DMS79 (cell line): ENCODE measurements at places on chromosomes 7 and 10.

DNA sequence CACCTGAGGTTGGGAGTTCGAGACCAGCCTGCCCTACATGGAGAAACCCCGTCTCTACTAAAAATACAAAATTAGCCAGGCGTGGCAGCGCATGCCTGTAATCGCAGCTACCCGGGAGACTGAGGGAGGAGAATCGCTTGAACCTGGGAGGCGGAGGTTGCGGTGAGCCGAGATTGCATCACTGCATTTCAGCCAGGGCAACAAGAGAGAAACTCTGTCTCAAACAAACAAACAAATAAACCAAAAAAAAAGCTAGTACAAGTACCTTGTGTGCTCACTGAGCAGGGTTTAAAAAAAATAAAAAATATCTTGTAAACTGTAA lies 11.2 kb upstream of the SPOCK2 start:
- no peak for DNase-seq

GRCh38 chr10:3500408-3500856 lies 284.6 kb downstream of the KLF6 start:
- no peak for DNase-seq

DNA sequence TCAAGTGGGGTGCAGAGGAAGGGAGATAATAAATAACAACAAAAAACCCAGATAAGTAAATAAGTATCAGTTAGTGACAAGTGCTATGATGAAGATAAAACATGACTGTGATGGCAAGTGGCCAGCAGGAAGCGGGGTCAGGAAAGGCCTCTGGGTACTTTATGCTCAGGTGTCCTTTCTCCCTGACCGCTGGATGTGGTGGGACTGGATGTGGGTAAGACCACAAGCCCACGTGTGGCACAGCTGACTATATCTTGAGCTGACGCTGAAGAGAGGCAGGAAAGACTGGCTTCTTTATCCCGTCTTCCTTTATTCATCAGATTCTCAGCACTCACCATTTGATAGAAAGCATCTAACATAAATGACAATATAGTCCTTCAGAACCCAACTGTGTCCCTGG lies 87.8 kb downstream of the CREB5 start:
- DNase-seq = no peak

DNA sequence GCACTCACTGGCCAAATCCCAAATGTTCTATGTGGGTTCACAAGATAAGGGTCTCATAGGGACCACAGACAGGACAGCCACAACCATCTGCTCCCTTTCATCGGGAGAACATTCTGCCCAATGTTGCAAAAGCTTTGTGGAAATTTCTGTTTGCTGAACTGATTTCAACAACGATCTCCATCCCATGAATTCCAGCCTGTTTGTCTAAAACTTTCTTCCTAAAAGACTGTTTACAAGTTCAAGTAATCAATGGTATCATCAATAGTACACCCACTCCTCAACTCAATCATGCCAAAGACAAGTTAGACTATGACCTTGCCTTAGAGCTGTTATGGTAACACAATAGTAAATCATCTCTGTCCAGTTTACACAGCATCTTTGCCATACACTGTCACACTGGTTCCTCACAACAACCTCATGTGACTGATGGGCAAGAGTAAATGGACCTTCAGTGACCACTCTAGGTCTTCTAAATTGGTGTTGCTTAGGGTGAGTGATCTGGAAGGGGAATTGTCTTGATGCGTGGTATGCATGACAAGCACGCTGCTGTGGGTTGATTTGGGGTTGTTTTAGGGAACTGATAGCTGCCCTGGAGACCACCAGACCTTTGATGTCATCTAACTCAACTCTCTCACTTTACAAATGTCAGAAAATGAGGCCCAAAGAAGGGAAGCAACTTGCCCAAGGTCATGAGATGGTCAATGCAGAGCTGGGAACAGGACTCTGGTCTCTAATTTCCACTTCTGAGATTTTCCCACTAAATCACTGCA lies 95.1 kb downstream of the PPP1R3C start:
- DNase-seq = no peak

DNA sequence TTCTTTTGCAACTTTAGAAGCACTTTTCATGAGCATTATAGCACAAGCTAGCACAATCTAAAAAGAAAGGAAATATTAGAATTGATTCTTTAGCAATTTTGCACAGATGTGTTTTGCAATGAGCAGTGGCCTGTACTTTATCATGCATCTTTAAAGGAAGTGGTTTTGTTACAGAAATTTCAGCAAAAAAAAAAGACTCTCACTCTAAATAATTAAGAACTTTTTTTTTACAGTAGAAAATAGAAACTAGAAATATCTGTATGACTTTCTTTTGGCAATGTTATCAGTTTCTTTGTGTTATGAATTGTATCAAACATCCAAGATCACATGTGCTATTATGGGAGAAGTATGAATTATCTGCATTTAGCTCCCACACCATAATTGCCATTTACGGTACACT lies 195.7 kb upstream of the KLF6 start:
- no peak for DNase-seq

DNA sequence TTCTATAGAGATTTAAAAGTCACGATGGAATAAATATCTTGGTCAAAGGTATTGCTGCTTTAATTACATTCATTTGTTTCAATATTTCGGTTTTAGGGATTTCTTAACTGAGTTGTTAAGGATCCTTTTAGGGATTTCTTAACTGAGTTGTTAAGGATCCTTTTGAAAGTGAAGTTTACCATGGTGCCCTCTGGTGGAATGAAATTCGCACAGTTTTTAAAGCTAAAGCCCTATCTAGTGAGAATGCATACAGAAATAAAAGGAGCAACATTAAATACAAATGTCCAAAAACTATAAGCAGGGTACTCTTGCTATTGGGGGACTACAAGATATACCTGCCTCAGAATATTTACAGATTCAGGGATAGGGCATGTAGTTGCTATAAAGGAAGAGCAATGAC lies 193.7 kb downstream of the RNLS start:
- DNase-seq = no peak

DNA sequence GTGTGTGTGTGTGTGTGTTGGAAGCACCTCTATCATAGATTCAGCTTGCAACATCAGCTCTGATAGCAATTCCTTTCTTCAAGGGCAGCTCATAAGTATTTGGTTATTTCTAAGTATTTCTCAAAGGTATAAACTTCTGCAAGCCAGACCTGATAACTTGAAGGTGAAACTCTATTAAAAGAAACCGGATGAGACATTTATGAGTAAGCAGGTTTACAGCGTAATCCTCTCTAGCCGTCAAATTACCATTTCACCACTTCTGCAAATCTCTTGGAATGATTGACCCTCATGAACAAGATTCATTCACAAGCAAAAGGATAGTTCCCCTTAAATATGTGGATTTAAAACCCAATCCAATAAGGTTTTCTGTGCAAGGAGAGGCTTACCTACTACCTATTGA lies 23.1 kb downstream of the PDE1C start:
- no peak for DNase-seq

DNA sequence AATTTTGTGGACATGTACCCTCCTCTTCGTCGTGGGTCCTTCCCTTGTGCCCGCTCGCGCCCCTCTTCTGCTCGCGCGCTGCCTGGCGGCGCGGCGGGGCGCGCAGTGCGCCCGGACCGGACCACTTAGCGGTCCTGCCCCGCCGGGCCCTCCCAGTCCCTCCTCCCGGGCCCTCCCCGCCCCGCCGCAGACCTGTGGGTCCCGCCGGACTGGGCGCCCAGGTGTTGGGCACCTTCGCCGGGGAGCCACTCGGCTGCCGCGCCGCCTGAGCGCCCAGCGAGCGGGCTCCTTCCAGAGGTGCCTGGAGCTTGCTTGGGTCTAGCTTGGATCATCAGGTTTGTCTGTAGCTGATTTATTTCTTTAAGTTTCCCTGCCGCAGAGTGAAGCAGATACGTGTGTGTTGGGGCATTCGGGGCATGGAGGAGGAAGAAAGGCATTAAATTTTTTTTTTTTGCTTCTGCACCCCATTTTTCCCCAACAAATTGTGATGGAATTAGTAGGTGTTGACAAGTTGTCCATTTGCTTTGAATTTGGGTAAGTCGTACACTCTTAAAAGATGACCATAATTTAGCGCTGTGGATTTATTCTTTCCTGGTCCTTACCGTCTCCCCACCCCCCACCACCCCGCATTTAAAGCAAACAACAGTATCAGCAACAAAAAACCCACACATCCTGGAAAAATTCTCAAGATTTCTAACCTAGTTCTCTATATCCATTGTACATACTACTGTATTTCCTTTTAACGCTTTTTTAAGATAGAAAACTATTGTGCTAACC lies 905 bp downstream of the C1GALT1 start:
- peak; percentile 16 for DNase-seq

DNA sequence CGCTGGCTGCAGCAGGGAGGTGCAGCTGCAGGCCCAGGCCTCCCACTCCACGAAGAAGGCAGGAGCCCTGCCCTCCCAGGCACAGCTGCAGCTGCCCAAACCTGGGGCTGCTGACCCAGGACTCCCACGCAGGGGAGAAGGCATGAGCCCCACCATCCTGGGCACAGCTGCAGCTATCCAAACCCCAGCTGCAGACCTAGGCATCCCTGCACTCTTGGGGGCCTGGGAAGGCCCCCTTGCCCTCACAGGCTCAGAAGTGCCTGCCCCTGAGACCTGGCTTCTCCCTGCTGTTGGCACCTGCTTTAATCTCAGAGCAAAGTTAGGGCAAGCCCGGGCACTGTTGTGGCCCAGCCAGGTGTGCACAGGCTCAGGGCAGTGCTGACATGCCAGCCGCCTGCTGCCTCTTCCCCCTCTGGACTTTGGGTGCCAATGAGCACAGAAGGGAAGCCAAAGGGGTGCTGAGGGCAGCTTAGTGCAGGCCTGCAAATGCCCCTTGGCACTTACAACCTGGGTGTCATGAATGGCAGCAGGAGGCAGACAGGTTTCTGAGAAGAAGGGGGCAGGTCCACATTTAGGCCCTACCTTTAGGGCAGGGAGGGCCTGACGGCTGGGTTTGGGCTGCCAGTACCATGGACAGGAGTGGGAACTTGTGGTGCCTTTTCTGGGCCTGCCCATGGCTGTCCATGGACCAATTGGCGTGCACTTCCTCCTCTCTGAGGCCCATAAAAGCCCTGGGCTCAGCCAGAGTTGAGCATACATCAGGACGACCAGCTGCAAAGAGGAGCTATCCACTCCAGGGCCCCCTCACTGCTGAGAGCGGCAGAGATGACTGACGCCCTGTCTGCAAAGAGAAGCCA lies 31.1 kb downstream of the CRTAC1 start:
- no peak for DNase-seq
